Stimulated activated effector memory CD8-positive, alpha-beta T cell treated with anti-CD3 and anti-CD28 coated beads, Interleukin-12 subunit alpha, Interleukin-12 subunit beta, amount 100 ng/mL, for 72 hours (primary cell): ENCODE measurements at places on chromosomes 5 and 9.

- no peak for DNase-seq
These were observed 372.1 kb upstream of the C9orf72 start for GRCh38 chr9:27945386-27945785.

GRCh38 chr5:56011835-56012234 is 17.1 kb upstream of the IL6ST start:
- no peak for DNase-seq

GRCh38 chr5:116824751-116825438 is 250.3 kb upstream of the SEMA6A start:
- no peak for DNase-seq

GRCh38 chr5:156678484-156678883 is 171.6 kb upstream of the PPP1R2B start:
- no peak for DNase-seq

DNA sequence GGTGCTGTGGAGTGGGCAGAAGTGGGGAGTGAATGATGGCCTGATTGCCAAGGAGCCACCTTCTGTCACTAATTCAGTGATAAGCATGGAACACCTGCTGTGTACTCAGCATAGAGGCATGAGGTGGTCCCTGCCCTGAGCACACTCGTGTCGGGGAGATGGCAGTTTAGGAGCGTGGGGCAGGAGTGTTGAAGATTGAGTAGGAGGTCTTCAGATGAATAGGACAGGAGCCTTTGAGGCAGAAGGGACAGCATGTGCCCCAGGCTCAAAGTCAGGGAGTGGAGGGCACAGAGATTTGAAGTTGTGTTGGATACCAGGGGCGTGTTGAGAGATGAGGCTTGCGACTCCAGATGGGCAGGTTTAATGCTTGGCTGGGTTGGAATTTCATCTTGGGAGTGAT is 55.0 kb downstream of the ZNF618 start:
- DNase-seq, result no peak

DNA sequence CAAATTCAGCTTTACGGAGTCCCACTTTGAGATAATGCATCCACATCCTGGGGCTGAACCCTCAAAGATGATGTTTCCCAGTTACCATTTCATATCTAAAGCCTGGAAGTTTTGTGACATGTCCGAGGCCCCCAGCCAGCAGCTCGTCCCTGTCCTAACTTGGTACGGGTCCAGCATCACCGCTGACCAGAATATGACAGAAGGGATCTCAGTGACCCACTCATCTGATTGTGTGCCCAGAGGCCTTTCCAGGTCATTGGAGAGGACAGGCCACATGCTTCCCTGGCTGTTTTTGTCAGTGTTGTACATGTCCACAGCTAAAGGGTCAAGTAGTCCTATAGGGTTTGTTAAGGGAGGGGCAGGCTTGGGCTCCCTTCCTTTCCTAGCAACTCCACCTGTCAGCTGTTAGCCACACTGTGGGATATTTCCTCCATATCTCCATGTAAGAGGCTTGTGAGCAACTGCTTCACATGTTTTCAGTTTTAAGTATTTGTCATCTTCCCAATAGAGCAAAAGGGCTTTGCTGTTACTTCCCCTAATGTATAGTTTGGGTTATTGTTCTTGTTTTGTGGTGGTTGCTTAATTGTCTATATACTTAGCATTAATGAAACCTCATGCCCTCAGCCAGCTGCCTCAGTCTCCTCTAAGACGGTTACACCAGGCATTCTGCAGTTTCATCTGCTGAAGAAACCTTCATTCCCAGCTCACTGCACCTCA is 33.4 kb downstream of the SECISBP2 start:
- DNase-seq, result no peak

- DNase-seq, result no peak
These were observed 25.0 kb downstream of the NDFIP1 start for GRCh38 chr5:142133330-142134206.

DNA sequence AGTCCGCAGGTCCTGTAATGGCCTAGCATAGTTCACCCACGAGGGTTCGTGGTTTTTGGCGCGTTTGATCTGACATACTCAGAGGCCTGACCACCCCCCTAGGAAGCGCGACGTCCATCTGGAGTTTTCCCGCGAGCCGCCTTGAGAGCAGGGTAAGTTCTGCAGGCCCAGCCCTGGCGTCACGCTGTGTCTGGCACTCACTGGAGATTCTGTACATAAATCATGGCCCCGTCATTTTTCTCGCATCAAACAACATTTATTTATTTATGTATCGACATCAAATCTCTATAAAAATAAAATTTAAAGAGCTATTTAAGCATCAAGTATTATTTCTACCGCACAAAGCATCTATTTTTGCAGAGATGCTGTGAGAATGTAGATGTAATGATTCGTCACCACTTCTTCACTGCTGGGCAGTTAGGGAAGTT is 437 bp upstream of the TRIM41 start:
- DNase-seq, result no peak

DNA sequence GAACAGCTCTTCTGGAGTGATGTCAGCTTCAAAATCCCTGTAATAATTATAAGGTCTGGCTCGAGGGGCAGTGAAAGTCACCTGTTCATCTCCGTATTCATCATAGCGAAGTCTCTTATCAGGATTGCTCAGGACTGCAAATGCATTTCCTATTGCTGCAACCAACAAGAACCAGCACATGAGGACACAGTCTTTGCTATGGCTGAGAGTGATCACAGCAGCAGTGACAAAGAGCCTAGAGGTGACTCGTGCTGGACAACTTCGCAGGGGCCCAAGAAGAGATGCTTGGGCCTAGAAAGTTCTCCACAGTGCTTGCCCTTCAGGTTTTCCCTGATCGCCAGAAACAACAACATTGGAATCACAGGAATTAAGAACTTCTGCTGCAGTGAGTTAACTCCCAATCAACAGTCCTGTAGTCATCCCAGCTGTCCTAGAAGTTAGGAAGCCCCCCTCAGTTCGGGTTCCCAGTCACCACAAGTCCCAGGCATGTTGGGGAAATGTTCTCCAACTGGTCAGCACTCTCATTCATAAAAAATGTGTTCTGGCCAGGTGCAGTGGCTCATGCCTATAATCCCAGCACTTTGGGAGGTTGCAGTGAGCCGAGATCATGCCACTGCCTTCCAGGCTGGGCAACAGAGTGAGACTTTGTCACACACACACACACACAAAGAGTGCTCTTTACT is 13.0 kb downstream of the DNAJC18 start:
- no peak for DNase-seq

- DNase-seq, result no peak
These were observed 339.4 kb downstream of the PRELID2 start for GRCh38 chr5:145495741-145496140.

- DNase-seq, result no peak
These were observed 828 bp downstream of the NPR2 start for GRCh38 chr9:35792024-35792813.

GRCh38 chr9:68685770-68686169 is 19.3 kb upstream of the PIP5K1B start:
- no peak for DNase-seq

DNA sequence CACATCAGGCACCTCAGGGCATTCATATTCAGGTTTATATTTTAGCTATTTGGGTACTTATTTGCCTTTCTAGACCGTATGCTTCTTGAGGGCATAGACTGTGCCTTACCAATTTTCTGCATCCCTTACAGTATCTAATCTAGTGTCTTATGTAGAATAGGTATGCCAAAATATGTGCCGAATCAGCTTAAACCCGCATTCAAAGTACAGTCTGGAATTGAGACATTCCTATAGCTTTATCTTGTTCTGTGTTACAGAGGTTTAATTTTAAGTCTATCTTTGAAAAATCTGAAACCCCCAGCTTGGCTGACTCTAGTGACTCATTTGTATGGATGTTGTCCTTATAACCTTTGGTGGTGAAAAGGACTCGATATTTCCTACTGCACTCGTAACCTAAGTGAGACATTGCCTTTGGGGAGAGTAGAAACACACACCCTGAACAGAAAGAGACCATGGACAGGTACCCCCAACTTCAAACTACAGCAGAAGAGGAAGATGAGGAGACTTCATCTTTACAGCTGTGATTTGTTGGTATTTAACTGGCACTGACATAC is 27.0 kb upstream of the TMOD1 start:
- no peak for DNase-seq

DNA sequence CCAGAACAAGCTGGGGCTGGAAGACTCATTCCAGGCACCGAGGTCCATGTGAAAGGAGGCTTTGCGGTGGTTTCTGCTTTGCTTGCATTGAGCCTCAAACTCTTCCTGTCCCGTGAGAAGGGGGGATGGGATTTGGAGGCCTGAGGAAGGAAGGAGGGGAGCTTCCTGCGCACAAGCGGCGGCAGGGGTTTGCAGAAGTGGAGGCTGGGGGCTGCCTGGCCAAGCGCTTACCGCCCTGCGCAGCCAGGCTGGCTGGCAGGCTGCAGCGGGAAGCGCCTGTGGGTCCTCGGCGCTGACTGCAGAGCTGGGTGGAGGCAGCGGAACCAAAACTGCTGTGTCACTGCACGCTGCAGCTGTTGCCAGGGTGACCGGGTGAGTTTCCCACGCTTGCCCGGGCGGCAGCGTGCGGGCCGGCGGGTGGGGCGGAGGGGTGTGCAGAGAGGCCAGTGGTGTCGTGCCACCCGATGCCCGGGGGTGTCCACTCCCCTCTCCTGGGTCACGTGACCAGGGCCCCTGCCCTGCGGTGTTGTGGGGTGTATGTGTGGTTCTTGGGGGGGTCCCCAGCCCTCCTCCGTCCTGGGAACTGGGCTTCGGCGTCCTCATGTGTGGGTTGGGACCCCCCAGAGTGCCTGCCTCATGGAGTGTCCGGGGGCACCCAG is 81.0 kb downstream of the RXRA start:
- peak; percentile 83 for DNase-seq

GRCh38 chr5:129672006-129672405 is 75.9 kb upstream of the MINAR2 start:
- DNase-seq, result no peak

DNA sequence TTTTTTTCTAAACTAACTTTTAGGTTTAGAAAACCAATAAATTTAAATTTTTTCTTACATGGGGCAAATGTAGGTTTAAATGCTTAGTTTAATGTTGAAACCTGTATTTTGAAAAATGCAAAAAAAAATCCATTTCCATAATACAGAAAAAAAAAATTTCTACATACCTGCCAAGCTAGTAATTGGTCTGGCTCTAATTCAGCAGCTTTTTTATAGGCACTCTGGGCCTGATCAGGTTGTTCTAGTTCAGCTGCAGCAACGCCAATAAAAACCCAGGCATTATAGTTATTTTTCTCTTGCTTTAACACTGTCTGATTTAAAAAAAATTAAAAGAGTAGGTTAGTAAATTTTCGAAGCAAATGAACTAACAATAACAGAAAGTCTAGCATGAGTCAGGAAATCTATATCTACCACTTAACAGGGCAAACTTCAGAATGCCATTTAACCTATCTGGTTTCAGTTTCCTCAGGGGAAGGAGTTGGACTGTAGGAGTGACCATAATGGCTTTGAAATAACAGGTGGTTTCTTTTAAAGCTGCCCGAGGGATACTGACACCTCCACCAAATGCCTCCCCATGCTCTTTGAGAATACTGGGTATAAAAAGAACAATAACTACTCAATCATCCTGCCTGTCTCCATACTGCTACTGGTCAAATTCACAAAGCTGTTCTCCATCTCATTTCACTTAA is 11.6 kb downstream of the SKIC3 start:
- no peak for DNase-seq

DNA sequence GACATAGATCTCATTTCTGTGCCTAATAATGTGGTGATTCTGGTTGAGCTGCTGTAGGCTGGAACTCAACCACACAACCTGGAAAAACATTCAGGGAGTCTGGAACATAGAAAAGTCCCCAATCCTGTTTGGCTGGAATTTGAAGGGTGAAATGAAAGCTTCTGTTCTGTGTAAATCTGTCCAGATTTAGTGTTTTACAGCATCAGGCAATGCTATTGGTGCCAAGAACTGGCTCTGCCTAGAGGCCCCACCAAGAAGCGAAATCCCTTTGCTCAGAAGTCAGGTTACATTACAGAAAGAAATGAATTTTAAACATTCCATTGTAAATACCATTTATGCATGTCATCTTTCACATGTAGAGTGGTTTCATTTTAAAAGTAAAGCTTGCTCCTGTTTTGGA is 56.3 kb downstream of the TMEM174 start:
- no peak for DNase-seq

DNA sequence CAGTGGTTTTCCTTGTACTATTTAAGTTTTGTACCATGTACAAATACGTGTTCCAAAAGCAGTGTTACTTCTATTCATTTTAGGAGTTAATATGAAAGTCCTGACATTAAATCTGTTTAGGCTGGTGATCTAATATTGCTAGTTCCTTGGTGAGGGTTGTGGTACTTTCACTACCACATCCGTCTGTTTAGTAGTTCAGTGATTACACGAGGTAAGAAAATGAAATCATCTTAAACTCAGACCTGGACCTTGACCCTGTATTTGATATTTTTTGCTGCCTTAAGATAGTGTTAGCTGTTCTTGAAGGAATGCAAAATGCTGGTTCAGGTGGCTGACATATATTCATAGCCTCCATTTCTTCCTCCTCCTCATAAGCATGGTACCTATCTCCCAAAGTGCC is 50.3 kb downstream of the MTAP start:
- DNase-seq, result no peak

- no peak for DNase-seq
These were observed 39.5 kb downstream of the TRIM32 start for GRCh38 chr9:116726602-116727001.

- DNase-seq, result no peak
These were observed 101.1 kb downstream of the PSD2 start for GRCh38 chr5:139896718-139897117.

- no peak for DNase-seq
These were observed 66.3 kb downstream of the MRPL36 start for GRCh38 chr5:1733369-1733768.

DNA sequence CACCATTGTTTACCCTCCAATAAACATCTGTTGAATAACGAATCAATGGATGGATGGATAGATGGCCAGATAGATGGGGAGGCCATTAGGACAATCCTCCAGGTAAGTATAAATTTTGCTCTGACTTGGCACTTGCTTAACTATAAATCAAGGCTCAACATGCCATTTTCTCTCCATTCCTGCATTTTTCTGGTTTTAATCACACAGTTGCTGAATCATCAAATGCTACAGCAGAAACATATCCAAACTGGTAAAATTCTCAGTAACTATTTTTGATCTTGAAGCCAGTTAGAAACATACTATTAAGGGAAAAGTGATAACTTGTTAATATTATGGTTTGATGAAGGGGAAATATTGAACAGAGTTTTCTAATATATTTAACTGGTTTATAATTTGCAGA is 71.5 kb upstream of the MTAP start:
- DNase-seq, result no peak

- no peak for DNase-seq
These were observed 417 bp downstream of the SRD5A1 start for GRCh38 chr5:6633469-6634245.

DNA sequence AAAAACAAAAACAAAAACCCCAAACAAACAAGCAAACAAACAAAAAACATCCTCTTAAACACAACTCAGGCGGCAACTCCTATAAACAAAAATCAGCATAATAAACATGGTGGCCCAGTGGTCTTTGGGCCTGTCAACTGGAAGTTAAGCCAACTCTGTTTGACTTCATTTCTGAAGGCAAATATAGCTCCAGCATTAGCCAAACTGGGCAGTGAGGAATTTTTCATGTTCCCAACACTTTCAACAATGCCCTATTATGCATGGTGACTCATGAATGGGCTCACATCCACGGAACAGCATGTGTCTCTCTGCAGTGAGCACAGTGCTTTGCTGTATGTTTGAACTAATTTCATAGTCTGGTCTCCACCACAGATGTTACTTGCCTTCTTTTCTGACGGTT is 143.9 kb upstream of the STC2 start:
- no peak for DNase-seq

GRCh38 chr5:121851643-121852574 is at the start of gene FTMT:
FTMT (plus strand) TSS chr5:121851882; CDS start chr5:121851964, 82 bp downstream.
- no peak for DNase-seq

GRCh38 chr5:171455522-171455921 is 36.1 kb downstream of the FGF18 start:
- DNase-seq, result no peak

GRCh38 chr5:61801174-61801573 is 469.1 kb downstream of the ZSWIM6 start:
- DNase-seq, result no peak
